Activated CD4-positive, alpha-beta T cell treated with anti-CD3 and anti-CD28 coated beads, Interleukin-2, amount 10 ng/mL, durations not matched to agents 7 days and 5 days (primary cell): ENCODE measurements at places on chromosomes 7 and 10. TPM values are rescaled to one million over a fixed set of nuclear protein-coding genes. Genes with fewer than 3 reads are reported as not detected.

MOGAT3 gene
- not detected for total RNA-seq

GPR85 gene
- total RNA-seq = not detected

KIAA1549 gene
- total RNA-seq = 0.12 TPM

NEURL1 gene
- 1.6 TPM for total RNA-seq

MALRD1 gene
- not detected for total RNA-seq

DNA sequence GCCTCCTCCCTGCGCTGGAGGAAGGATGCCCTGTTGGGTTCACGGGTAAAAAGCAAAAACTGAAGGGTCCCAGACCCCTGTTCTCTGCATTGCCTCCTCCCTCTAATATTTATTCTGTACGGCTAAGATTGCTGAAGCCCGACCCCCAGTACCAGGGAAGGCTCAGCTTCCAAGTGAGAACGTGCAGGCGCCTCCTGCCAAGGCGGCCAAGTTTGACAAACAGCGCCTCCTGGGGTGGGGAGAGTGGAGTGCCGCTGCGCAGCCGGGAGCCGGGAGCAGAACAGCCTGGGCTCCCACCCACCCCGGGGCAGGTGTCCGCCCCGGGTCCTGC lies 4.7 kb upstream of the EBF3 start:
- H3K36me3 ChIP-seq = peaks cover 5% of the 10 kb centered on the region
- no peak overlapping the region for H3K27ac ChIP-seq
- no peak for DNase-seq
- peaks cover 65% of the 10 kb centered on the region for H3K27me3 ChIP-seq
- H3K4me1 ChIP-seq = peaks cover 13% of the 10 kb centered on the region

GRCh38 chr10:126738001-126738400 lies 67.5 kb upstream of the C10orf90 start:
- H3K27me3 ChIP-seq = no peaks in the 10 kb centered on the region
- H3K27ac ChIP-seq = no peak overlapping the region
- H3K4me1 ChIP-seq = no peaks in the 10 kb centered on the region
- DNase-seq = no peak
- H3K36me3 ChIP-seq = no peaks in the 10 kb centered on the region

DNA sequence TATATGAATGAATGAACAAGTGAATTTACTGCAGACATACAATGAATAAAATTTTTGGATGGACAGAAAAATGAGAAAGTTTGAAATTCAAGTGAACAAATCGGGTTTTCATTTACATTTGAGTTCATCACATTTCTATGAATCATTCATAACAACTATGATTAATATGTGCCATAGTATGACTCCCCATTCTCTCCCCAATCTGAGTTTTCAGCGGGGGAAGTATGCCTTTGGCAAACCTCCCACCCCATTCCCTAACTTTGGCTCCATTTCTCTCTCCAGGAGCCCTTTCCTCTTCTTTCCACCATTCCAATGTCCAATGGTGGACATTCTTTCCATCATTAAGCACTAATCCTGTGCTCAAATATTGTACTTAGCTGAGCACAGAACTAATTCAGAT lies 96.8 kb upstream of the LSM8 start:
- H3K4me3 ChIP-seq = no peak overlapping the region
- H3K36me3 ChIP-seq = no peaks in the 10 kb centered on the region
- no peaks in the 10 kb centered on the region for H3K4me1 ChIP-seq
- DNase-seq = no peak

DNA sequence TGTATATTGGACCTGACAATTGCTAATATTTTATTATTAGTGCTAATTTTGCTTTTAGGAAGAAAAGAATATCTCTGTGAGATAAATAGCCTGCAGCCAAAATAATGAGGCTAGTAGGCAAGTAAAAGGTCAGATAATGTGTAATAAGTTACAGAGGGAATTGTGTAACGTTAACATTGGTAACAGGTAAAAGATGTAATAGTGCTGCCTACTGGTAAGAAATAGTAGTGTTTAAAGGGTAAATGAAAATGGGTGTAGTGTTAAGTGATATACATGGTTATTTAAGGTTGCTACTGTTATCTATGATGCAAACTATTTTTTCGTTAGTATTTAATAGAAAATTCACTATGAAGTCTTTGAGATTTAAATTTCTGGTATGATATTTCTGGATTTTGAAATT lies 9.2 kb upstream of the FOXP2 start:
- H3K4me3 ChIP-seq = no peak overlapping the region
- H3K27me3 ChIP-seq = no peaks in the 10 kb centered on the region
- no peak overlapping the region for H3K27ac ChIP-seq
- H3K36me3 ChIP-seq = no peaks in the 10 kb centered on the region
- H3K4me1 ChIP-seq = no peaks in the 10 kb centered on the region

- H3K36me3 ChIP-seq = no peaks in the 10 kb centered on the region
- DNase-seq = no peak
- H3K4me1 ChIP-seq = peaks cover 4% of the 10 kb centered on the region
- H3K4me3 ChIP-seq = no peak overlapping the region
Observed at GRCh38 chr10:680146-680545, 9.3 kb downstream of the DIP2C start.

DNA sequence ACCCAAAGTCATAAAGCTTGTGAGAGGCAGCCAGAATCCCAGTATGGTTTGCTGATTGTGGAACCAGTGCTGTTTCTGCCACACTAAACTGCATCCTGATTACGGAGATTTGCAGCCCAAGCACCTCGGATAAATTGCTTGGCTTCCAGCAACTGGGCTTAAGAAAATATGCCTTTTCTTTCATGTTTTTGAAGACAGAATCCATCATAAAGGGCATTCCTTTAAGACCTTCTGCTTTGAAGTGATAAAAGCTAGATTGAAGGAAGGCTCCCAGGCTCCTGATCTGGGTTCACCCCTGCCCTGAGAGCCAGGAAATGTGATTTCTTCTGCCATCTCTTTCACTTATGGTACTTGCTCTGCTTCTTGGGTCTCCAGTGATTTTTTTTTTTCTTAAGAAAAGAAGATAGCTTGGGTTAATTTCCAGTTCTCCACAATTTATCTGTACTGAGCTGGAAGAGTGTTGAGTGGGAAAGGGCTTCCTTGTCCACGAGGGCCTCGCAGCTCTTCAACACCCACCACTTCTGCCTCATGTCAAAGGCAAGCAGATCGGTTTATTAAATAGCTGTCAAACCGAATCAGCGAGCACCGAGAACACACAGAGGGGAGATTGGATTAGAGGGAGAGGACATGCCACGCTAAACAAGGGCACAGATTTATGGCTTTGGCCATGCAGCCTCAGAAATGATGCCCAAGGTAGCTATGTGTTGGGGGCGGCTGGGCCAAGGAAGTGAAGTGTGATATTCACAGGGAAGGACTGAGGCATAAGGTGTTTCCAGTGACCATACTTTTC lies 94.9 kb upstream of the TBX20 start:
- no peaks in the 10 kb centered on the region for H3K4me1 ChIP-seq
- H3K4me3 ChIP-seq = no peak overlapping the region
- peaks cover 6% of the 10 kb centered on the region for H3K27me3 ChIP-seq
- DNase-seq = no peak
- H3K36me3 ChIP-seq = no peaks in the 10 kb centered on the region

GRCh38 chr7:23863209-23863787 lies 153.3 kb downstream of the STK31 start:
- DNase-seq = no peak
- no peak overlapping the region for H3K4me3 ChIP-seq
- no peak overlapping the region for H3K27ac ChIP-seq

GRCh38 chr7:158356454-158356853 lies 231.2 kb downstream of the PTPRN2 start:
- no peak overlapping the region for H3K27ac ChIP-seq
- H3K36me3 ChIP-seq = no peaks in the 10 kb centered on the region
- DNase-seq = no peak
- no peaks in the 10 kb centered on the region for H3K27me3 ChIP-seq

- H3K4me1 ChIP-seq = peaks cover 13% of the 10 kb centered on the region
- H3K4me3 ChIP-seq = peak within 1 kb of the TSS; percentile 80
- DNase-seq = peak; percentile 22
Observed at GRCh38 chr7:130733931-130734814, at the start of gene KLF14. Gene KLF14, minus strand, starts transcription at chr7:130734207. Its CDS starts 174 bp downstream, at chr7:130734033.

GRCh38 chr10:1182280-1183032 lies 126.3 kb downstream of the WDR37 start:
- no peak overlapping the region for H3K4me3 ChIP-seq
- H3K27ac ChIP-seq = no peak overlapping the region
- no peaks in the 10 kb centered on the region for H3K4me1 ChIP-seq
- no peak for DNase-seq

GRCh38 chr10:52459097-52459496 lies 145.0 kb downstream of the DKK1 start:
- H3K27ac ChIP-seq = no peak overlapping the region
- H3K4me3 ChIP-seq = no peak overlapping the region
- no peak for DNase-seq
- no peaks in the 10 kb centered on the region for H3K4me1 ChIP-seq

DNA sequence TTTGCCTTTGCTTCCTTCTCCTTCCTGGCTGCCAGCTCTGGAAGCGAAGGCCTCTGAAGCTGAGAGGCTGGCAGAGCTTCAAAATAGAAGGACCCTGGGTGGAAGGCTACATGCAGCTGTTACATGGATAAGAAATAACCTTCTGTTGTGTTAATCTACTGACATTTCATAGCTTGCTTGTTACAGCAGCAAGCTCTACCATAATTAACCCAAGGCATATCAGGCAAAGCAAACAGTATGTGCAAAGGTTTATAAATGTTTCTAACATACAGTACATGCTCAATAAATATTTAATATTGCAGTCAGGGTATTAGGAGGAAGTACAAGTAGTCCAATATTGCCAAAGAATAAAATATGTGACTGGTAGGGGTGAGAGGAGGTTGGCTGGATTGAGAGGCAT lies 55.6 kb upstream of the MKLN1 start:
- no peaks in the 10 kb centered on the region for H3K36me3 ChIP-seq
- H3K4me1 ChIP-seq = no peaks in the 10 kb centered on the region
- DNase-seq = no peak
- peaks cover 4% of the 10 kb centered on the region for H3K27me3 ChIP-seq
- H3K27ac ChIP-seq = no peak overlapping the region
